Neural progenitor cell (in vitro differentiated cells): ENCODE measurements at places on chromosomes 3 and 15. TPM values are rescaled to one million over a fixed set of nuclear protein-coding genes. Genes with fewer than 3 reads are reported as not detected.

The LSAMP gene
- total RNA-seq = 13.3 and 18.0 TPM in 2 replicates

The CYP1A2 gene
- total RNA-seq = not detected in 2 replicates

The PLIN1 gene
- total RNA-seq = 0.07 and 0.15 TPM in 2 replicates

The ARNT2 gene
- total RNA-seq = 15.7 and 20.1 TPM in 2 replicates

The CCR1 gene
- 0.19 TPM in 1 of 2 replicates, not detected in the other for total RNA-seq

The PIGZ gene
- 1.2 TPM in 1 of 2 replicates, not detected in the other for total RNA-seq

The PLS1 gene
- total RNA-seq = 15.8 and 22.5 TPM in 2 replicates

The CDCP1 gene
- total RNA-seq = 0.12 and 0.24 TPM in 2 replicates

The MORC1 gene
- not detected in 2 replicates for total RNA-seq

The MAN2C1 gene
- 76.8 and 164 TPM in 2 replicates for total RNA-seq

The CLDN16 gene
- total RNA-seq = not detected in 2 replicates

The SLC2A2 gene
- not detected in 2 replicates for total RNA-seq

The TNFAIP8L3 gene
- not detected in 2 replicates for total RNA-seq

The HPS3 gene
- total RNA-seq = 24.4 and 32.3 TPM in 2 replicates

The CD86 gene
- not detected in 2 replicates for total RNA-seq

The WNT5A gene
- total RNA-seq = 3.3 and 5.5 TPM in 2 replicates

The CLDN1 gene
- total RNA-seq = 0.24 and 0.34 TPM in 2 replicates

The CCDC39 gene
- total RNA-seq = 0.24 and 3.3 TPM in 2 replicates

The RBP2 gene
- not detected in 2 replicates for total RNA-seq

The ARF4 gene
- 102 and 138 TPM in 2 replicates for total RNA-seq

The LRRK1 gene
- 0.43 TPM in 1 of 2 replicates, not detected in the other for total RNA-seq

The APPL1 gene
- 29.0 and 42.3 TPM in 2 replicates for total RNA-seq

The ARPP21 gene
- total RNA-seq = 0.19 TPM in 1 of 2 replicates, not detected in the other

The GHSR gene
- total RNA-seq = not detected in 2 replicates

The DNAH12 gene
- 0.02 and 0.03 TPM in 2 replicates for total RNA-seq

The CYP1A1 gene
- total RNA-seq = 0.15 TPM in 1 of 2 replicates, not detected in the other

The SEMA3F gene
- 14.5 and 42.5 TPM in 2 replicates for total RNA-seq

The CHRD gene
- total RNA-seq = 2.3 and 6.8 TPM in 2 replicates

The CCR9 gene
- total RNA-seq = not detected in 2 replicates

The AADAC gene
- not detected in 2 replicates for total RNA-seq

The CEP19 gene
- total RNA-seq = 7.0 and 7.7 TPM in 2 replicates

The RASL12 gene
- total RNA-seq = 5.8 and 7.7 TPM in 2 replicates

The GOLGA6L10 gene
- total RNA-seq = 1.3 and 2.2 TPM in 2 replicates

The SYNM gene
- 0.84 and 0.97 TPM in 2 replicates for total RNA-seq

The PLXNA1 gene
- total RNA-seq = 34.7 and 89.1 TPM in 2 replicates

The AGBL1 gene
- total RNA-seq = 5.5 and 6.2 TPM in 2 replicates

The PCOLCE2 gene
- total RNA-seq = 18.2 and 32.5 TPM in 2 replicates

The CCR3 gene
- not detected in 2 replicates for total RNA-seq

The MYH15 gene
- total RNA-seq = 0.12 TPM in 1 of 2 replicates, not detected in the other

The CHRM5 gene
- not detected in 2 replicates for total RNA-seq

The HGD gene
- total RNA-seq = 0.28 TPM in 1 of 2 replicates, not detected in the other

The CACNA1D gene
- total RNA-seq = 0.25 and 4.7 TPM in 2 replicates

The TMEM212 gene
- not detected in 2 replicates for total RNA-seq

The SIDT1 gene
- total RNA-seq = not detected in 2 replicates

The SH2D7 gene
- not detected in 2 replicates for total RNA-seq

The MAP6D1 gene
- 3.5 and 12.4 TPM in 2 replicates for total RNA-seq

The LDHAL6B gene
- not detected in 2 replicates for total RNA-seq

The CILP gene
- 0.22 TPM in 1 of 2 replicates, not detected in the other for total RNA-seq

The SOX2 gene
- 584 and 605 TPM in 2 replicates for total RNA-seq

The TM4SF1 gene
- not detected in 2 replicates for total RNA-seq

The PPM1L gene
- 16.5 and 25.2 TPM in 2 replicates for total RNA-seq

The TTLL13 gene
- total RNA-seq = 0.19 TPM in 1 of 2 replicates, not detected in the other

The NOX5 gene
- not detected in 2 replicates for total RNA-seq

The PIERCE2 gene
- total RNA-seq = 3.9 and 14.2 TPM in 2 replicates
